GM23338 (cell line): ENCODE measurements at places on chromosomes 6 and 20.

- no peak for DNase-seq
These were observed 312.5 kb upstream of the PLCB4 start for GRCh38 chr20:8756410-8756809.

GRCh38 chr6:133160536-133160935 is 80.6 kb upstream of the EYA4 start:
- DNase-seq: no peak

GRCh38 chr6:155400654-155400965 is 55.0 kb downstream of the NOX3 start:
- DNase-seq: no peak

- DNase-seq: peak; percentile 53
These were observed 21.0 kb downstream of the TUBB2B start for GRCh38 chr6:3206339-3207015.

GRCh38 chr6:110246900-110247546 is 66.8 kb downstream of the CDC40 start:
- DNase-seq: no peak

DNA sequence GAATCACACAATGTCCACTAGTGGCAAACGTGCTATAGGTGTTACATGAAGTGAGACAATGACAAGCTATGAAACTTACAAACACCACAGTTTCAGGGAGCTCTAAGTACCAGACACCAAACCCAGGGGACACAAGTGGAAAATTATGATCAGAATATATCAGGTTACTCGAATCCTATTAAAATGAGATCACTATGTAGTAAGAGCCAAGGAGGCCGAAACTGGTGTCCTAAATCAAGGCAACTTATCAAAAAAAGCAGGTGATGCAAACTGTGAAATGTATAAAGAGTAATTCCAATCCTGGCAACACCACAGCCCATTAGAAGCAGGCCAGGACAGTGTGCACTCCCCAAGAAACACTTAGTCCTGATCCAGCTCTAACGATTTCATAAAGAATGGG is 100.3 kb downstream of the ARHGAP18 start:
- DNase-seq: no peak

- DNase-seq: no peak
These were observed 387.6 kb upstream of the EYS start for GRCh38 chr6:66094615-66095014.

- DNase-seq: no peak
These were observed 9.3 kb downstream of the SLC9A8 start for GRCh38 chr20:49821870-49822331.

DNA sequence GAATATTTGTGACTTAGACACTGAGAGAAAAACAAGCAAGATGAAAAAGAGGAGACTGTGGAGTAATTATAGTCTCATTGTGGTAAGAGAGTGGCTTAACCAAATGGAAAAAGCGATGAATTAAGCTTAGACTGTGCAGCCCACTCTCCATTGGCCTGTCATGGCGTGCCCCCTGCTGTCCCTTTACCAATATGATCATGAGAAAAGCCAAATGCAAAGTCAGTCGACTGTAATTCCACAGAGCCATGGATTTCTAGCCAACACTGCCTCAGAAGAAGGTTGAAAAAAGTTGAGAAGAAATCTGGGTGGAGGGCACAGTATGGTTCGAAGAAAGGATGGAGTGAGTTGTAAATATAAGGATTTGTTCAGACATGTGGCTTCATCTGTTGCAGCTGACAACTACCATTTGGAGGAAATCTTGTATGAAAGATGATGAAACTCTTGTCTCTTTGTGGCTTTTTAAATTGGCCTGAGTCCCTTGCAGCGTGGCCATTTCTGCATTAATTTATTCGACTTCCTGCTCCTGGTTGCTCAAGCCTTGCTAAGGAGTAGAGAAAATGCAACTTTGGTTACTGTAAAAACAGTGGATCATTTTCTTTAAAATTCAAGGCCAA is 251.4 kb downstream of the DOK5 start:
- DNase-seq: no peak

DNA sequence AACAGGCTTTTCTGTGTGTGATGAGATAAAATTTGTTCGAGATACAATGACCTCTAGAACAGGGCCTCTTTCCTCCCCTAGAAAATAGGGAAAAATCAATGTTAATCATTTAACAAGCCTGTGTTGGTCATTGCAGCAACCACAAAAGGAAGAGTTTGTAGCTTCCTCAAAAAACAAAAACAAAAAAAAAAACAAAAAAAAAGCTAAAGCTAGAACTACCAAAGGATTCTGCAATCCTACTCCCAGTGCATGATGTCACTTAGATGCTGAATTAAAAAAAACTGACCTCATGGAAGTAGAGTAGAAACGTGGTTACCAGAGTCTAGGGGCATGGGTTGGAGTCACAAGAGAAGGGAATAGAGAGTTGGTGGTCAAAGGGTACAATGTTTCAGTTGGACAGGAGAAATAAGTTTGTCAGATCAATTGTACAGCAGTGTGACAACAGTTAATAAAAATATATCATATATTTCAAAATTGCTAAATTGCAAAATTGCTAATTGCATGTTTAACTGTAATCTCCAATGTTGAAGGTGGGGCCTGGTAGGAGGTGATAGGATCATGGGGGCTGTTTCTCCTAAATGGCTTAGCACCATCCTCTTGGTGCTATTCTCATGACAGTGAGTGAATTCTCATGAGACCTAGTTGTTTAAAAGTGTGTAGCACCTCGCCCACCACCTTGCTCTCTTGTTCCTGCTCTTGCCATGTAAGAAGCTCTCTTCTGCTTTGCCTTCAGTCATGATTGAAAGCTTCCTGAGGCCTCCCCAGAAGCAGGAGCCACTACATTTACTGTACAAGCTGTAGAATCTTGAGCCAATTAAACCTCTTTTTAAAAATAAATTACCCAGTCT is 163.4 kb upstream of the SIM1 start:
- no peak for DNase-seq

GRCh38 chr6:96450770-96451130 is 70.9 kb upstream of the UFL1 start:
- no peak for DNase-seq

GRCh38 chr6:122996794-122997505 is 915 bp downstream of the CLVS2 start:
- DNase-seq: no peak

- DNase-seq: no peak
These were observed 53.4 kb downstream of the EYA2 start for GRCh38 chr20:46948081-46948480.

GRCh38 chr6:19665613-19665909 is 171.6 kb upstream of the ID4 start:
- no peak for DNase-seq

DNA sequence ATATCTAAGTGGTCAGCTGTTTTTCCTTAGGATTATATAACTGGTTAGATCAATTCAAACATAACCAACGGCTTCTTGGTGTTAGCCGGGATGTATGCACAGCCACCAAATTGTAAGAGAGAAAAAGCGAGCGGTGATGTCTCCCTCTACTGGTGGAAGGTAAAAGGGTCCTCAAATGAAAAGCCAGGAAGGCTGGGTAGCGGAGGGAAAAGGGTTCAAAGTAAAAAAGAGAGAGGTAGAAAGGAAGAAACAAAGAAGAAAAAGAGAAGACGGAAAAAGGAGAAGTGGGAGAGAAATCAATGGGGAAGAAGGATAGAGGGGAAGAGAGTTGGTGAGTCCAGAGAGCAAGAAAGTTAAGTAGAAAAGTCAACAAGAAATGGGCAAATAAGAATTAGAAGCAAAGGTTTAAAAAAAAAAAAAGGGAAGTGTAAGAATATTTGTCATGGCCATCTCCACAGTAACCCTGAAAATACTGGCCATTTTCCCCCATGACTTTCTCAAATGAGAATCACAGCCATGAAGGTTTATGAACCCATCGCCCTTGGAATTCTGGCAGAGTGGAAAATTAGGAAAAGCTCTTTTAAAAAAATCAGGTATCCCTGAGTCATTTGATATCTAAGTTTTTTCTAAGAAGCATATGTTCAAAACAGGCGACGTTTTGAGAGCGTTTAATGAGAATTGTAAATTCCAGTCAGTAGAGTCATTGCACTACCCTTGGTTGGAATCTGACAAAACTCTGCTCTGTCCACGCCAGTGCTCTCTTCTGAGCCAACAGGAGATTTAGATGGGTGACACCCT is 155.6 kb upstream of the SNX9 start:
- peak; percentile 85 for DNase-seq

DNA sequence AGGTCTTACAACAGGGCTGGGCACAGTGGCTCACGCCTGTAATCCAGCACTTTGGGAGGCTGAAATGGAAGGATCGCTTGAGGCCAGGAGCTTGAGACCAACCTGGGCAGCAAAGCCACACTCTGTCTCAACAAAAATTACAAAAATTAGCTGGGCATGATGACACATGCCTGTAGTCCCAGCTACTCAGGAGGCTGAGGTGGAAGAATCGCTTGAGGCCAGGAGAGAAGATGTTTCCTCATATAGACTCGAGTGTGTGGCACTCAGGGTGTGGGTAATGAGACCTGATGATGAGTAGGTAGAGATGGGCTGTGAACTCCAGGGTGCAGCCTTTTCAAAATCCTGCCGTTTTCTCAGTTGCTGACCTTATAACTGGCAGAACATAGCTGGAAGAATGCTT is 125.3 kb upstream of the FOXO3 start:
- no peak for DNase-seq

DNA sequence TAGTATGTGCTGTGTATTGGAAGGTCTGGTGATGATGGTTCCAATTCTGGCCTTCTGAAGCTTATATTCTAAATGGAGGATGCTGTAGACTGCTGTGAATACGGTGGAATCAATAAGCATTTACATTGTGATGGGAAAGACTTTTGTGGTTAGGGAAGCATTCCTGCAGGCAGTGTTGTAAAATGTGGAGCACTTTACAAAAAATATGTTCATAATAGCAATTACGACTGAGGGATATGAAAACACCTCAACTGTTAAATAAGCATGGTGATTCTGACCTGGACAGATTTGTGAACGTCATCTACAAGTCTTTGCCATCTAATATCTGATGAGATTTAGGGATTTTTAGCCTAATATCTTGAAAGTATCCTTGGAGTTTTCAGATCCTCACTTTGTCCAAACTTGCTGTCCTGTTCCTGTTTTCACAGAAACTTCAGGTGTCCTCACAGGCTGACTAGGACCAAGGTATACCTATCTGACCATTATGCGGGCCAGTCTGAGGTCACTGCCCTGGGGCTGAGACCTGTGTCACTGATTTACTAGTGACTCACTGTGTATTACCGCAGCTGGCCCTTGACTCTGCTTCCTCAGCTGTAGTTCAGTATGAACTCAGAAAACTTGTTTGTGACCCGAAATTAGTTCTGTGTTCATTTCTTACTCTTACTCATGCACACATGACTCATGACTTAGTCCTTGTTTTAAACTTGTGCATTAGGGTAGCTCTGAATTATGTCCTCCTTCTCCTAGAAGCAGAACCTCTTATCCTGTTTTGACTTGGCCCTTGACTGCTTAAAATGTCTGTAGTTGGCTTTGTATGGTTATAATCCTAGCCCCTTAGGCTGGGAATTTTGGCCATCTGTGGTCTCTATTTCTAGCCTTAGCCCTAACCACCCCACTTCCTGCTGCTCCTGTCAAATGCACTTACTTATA is 343.0 kb downstream of the CDKAL1 start:
- DNase-seq: no peak

GRCh38 chr20:61933951-61934715 is 131.5 kb downstream of the TAF4 start:
- peak; percentile 63 for DNase-seq

DNA sequence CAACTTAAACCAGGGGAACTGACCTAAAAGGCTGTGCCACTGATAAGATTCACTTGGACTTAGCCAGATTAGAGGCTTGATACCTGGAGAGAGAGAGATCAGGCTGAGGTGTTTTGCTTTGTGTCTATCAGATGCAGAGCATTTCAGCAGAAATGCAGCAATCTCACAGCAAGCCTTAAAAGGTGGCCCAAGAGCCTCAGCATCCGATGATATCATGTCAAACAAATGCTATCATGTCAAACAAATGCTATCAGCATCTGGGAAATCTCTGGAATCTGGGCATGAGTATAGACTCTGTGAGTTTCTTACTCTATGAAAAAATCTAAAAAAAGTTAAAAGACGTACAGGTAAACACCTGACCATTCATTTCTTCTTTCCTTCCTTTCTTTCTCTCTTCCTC is 718.9 kb downstream of the EYS start:
- DNase-seq: peak; percentile 28

DNA sequence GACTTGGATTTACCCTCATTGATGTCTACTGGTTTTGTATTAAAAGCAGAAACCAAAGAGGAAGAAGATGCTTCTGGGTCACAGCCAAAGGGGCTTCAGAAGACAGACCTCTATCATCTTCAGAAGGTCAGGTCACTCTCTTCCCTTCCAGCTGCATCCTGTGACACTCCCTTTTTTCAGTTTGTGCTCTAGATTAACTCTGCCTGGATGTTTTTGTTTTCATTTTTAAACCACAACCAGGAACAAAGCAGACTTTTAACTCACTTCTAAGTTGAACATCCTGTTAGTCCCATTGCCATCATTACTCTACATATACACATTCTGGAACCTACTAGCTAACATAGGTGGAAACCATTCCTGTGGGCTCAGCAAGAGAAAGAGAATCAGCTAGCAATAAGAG is 45.2 kb downstream of the AKIRIN2 start:
- no peak for DNase-seq

- no peak for DNase-seq
These were observed 147.3 kb downstream of the DLL1 start for GRCh38 chr6:170143401-170144150.

DNA sequence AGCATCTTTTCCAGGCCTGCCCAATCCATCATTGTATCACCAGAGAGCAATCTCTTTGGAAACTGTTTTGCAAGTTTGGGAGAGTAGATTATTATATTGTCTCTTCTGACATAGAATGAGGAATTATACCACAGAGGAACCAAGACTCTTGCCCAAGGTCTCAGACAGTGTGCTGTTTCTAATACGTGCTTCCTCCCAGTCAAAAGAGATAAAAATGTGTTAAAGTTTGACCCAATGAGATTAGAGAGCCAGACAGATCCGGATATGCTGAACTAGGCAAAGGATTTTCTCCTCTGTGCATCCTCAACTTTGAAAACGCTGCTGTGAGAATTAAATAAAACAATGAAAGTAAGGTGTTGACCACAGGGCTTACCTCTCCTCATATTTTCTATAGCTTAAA is 18.6 kb upstream of the NT5E start:
- DNase-seq: no peak
